ENCODE measurements at places on chromosomes 5 and 9.

- no peak for DNase-seq
Observed at GRCh38 chr5:156865427-156865826, 15.3 kb downstream of the PPP1R2B start.

DNA sequence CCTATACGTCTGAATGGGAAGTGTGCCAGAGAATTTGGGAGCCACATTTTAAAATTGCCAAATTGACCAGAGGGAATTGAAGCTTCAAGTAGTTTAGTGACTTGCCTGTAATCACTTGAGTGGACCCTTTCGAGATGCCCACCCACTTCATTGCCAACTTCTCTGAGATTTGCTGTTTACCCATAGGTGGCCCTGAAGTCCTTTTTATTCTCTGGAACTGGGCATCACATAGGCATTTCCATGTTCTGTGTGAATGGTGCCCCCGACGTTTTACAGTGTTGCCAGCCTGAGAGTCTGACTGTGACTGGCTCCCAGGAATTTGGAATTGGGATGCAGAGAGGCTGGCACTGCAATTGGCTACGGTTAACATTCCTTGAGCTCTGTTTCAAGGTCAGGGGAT, 158.6 kb downstream of the SEMA6A start:
- DNase-seq, result no peak

DNA sequence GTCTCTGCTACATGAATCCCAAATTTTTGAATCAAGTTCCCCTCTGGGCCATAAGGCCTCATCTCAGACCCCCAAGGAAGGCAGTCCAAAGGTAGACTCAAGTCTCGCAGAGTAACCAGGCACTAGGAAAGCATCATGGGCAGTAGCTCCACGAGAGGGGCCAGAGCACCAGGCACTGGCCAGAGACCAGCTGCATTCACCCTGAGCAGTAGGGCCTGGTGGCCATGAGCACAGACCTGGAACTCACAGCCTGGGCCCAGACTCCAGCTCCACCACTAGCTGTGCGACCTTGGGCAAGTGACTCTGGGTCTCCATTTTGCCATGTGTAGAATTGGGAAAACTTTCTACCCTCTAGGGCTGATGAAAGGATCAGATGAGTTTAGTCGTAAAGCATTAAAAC, 28.5 kb downstream of the NANS start:
- no peak for DNase-seq

- no peak for DNase-seq
Observed at GRCh38 chr5:131787736-131788135, 9.1 kb downstream of the FNIP1 start.

- no peak for DNase-seq
Observed at GRCh38 chr9:13587571-13587970, 308.1 kb upstream of the MPDZ start.

DNA sequence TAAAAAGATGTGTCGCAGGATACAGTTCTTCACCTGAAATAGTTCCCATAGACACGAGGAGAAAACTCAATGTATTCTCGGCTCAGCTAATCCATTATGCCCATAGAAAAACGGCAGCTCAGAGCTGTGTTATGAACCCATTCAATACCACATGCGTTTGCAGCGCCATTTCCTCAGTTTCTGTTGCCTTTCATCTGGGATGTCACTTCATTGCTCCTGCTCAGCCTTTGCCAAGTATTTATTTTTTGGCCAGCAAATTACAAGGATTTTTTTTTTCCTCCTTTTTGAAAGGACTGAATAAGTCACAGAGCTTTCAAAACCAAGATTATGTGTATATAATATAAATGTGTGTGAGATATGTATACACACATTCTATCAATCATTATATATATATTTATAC, 280.9 kb downstream of the MARCHF11 start:
- no peak for DNase-seq

DNA sequence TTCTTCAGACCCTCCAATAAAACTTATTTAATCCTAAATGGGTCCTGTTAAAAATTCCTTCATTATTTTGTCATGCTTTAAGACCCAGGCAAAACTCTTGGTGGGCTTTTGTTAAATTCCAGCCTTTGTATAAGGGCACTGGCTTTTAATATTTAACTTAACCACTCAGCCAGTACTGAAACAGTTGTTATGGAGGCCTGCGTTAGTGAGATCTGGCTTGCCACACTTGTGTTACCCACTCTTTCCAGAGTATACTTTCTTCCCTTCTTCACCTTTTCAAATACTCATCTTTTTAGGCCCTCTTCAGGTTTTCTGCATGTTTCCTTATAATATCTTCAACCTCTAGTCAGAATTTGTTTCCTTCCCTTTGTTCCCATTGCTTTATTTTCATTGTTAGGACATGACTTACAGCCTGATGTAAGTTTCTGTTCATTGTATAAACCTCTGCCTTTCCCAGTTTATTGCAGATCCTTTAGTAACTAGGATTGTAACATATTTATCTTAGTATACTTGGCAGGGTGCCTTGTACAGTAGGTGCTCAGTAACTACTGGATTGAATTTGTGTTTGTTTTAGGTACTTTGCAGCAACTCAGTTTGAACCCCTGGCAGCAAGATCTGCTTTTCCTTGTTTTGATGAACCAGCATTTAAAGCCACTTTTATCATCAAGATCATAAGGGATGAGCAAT, 48.8 kb downstream of the LNPEP start:
- no peak for DNase-seq
